Fibroblast of skin of abdomen (primary cell): ENCODE measurements at places on chromosomes 6 and 20.

GRCh38 chr6:43910149-43910637 is 140.2 kb downstream of the VEGFA start:
- no peak for DNase-seq

- DNase-seq, result no peak
Observed at GRCh38 chr20:19347943-19348456, 135.6 kb downstream of the SLC24A3 start.

DNA sequence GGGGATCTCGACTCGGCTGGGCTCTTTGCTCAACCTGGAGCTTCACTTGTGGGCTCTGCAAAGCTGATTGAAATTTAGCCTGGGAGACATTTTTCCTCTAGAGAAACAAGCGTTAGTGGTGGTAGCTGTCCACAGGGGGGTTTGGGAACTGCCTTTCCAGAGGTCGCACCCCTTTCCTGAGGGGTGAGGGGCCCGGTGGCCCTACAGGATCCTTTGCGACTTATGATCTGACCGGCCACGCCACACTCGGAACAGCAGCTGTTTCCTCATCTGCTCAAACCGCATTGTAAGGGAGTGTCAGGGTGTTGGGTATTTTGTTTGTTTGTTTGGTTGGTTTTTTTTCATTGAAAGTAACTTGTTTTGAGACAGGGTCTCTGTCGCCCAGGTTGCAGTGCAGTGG is 21.0 kb downstream of the PNLDC1 start:
- no peak for DNase-seq

DNA sequence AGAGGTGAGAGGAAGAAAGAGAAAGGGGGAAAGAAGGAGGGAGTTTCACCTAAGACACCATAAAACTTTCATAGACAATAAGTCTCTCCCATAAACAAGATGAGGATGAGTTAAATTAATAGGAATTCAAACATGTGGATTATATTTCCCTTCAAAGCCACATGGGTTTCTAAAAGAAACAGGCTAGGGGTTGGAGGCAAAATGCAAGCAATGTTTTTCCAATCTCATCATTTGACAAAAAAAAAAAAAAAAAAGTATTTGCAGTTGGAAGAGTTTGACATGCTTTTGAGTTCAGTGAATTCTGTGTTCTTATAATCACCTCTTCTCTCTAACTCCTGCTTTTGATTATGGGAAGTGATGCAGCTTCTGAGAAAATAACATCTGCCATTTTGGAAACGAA is 286.5 kb upstream of the PRND start:
- DNase-seq, result peak; percentile 92

DNA sequence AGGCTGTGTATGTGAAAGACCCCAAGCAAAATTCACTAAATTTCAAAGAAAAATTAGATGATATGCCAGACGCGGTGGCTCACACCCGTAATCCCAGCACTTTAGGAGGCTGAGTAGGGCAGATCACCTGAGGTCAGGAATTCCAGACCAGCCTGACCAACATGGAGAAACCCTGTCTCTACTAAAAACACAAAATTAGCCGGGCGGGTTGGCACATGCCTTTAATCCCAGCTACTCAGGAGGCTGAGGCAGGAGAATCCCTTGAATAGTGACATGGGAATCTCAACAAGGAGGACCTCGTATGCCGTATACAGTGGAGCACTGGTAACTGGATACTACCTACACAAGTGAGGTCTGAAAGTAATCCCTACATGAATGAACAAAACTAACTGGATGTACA is 92.7 kb upstream of the JARID2 start:
- no peak for DNase-seq

DNA sequence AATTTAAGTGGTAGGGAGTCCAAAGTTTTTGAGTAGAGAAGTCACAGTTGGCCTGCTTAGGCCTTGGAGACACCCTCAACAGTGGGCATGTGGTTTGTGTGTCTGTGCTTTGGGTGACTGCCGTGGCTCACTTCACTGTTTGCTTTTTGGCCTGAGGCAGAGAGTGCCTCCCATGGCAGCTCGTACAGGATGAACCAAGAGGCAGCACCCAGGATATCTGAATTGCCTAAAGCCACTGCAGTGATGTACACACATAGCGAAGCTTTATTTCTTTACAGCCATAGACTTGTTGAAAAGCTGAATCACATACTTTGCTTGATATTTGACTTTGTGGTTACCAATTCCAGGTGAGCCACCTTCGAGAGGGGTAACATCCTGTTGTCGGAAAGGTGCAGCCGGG is 21.6 kb downstream of the RREB1 start:
- no peak for DNase-seq

DNA sequence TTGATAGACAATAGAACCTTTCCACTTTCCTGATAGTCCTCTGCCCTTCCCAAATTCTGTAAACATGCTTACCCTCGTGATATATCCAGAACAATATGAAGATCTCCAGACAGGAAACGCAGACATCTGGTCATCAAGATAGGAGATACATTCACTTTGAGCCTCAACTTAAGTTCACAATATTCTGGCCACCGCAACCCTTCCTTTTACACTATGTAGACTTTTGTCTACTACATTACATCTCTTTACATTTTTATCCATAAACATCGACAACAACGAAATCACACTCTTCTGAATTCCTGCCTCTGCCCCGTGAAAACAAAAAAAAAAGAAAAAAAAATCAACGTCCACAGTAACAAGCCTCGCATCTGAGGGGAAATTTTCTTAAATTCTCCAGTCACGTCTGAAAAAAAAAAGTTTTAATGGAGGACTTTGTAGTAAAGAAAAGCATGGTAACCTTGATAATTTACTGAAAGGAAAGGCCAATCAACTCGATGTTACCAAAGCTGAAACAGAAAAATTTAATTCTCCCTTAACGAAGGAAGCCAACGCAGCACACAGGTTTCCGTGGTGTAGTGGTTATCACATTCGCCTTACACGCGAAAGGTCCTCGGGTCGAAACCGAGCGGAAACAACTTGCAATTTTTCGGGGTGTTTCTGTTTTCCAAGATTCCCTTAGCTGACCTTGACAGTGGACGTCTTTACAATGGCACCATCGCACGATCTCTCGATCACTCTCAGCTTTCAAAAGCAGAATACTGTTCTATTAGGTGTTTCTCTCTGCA is 21.8 kb downstream of the POM121L2 start:
- no peak for DNase-seq

DNA sequence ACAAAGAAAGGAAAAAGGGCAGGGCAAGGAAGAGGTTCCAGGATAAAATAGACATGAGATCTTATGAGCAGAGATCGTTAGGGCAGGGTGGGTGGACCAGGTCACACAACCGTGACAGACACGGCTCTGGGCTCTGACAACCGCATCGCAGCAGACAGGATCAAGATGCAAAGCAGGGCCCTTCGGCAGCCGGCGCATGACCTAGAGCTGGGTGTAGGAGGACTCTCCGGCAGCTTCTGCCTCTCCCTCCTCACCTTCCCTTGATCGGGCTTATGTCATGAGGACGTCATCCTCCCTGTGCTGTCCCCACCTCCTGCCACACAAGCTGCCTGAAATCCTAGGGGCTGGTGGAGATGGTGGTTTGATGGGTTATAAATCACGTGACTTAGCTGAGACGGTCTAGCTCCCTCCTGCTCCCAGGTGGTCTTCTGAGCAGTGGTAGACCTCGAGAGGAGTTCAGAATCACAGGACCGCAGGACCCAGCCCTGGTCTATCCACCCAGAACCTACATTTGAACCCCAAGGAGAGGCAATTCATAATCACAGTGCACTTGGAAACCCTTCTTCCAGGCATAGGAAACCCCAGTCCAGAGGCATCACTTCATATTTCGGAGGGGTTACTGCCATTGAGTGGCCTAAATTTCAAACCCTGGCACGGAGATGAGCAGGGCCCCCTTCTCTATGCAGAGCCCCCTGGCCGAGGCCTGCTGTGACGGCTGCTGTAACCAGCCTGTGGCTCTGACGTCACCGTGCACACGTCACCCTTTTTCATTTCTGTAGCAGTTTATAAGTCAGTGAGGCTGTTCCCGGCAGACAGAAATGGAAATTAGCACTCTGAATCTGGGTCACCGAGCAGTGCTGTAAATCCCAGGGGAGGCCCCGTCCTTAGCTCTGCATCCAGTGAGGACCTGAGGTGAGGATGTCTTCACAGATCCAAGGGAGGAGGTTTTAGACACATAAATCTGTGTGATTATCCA is 8.7 kb upstream of the CCR6 start:
- DNase-seq, result no peak

DNA sequence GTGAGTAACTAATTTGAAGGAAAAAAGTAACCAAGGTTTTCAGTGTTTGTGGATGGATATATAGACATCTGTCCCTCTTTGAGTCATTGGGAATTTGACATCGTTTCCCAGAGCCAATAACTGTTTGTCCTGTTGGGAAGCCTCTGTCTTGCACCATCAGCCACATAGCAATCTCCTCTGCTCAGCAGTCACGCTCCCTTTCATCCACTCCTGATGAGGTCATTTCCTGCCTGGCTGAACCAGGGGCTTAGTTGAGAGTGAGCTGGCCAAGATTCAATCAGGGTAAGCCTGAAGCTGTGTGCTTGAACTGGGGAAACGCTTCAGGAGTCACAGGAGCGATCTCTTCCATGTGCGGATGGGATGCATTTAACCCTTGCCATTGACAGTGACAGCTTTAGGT is 121.5 kb upstream of the FOXQ1 start:
- DNase-seq, result peak; percentile 96
